ENCODE measurements at places on chromosomes 2 and 18. TPM values are rescaled to one million over a fixed set of nuclear protein-coding genes. Genes with fewer than 3 reads are reported as not detected.

FBXO41 gene
- total RNA-seq: under 0.01 TPM

SLC4A3 gene
- total RNA-seq: 2.1 TPM

VWA3B gene
- total RNA-seq: not detected

TXNDC2 gene
- total RNA-seq: not detected

IL37 gene
- total RNA-seq: not detected

RAB6C gene
- not detected for total RNA-seq

KIAA2012 gene
- under 0.01 TPM for total RNA-seq

LINC00305 gene
- total RNA-seq: not detected

KCNIP3 gene
- 2.1 TPM for total RNA-seq

LIMS2 gene
- total RNA-seq: 5.7 TPM

CXCR4 gene
- total RNA-seq: 29.2 TPM

CCDC74B gene
- total RNA-seq: not detected

CD226 gene
- total RNA-seq: 1.0 TPM

CNTNAP5 gene
- not detected for total RNA-seq

IMP4 gene
- 32.9 TPM for total RNA-seq

DUSP19 gene
- 2.1 TPM for total RNA-seq
